ENCODE measurements at places on chromosomes 3 and 15.

DNA sequence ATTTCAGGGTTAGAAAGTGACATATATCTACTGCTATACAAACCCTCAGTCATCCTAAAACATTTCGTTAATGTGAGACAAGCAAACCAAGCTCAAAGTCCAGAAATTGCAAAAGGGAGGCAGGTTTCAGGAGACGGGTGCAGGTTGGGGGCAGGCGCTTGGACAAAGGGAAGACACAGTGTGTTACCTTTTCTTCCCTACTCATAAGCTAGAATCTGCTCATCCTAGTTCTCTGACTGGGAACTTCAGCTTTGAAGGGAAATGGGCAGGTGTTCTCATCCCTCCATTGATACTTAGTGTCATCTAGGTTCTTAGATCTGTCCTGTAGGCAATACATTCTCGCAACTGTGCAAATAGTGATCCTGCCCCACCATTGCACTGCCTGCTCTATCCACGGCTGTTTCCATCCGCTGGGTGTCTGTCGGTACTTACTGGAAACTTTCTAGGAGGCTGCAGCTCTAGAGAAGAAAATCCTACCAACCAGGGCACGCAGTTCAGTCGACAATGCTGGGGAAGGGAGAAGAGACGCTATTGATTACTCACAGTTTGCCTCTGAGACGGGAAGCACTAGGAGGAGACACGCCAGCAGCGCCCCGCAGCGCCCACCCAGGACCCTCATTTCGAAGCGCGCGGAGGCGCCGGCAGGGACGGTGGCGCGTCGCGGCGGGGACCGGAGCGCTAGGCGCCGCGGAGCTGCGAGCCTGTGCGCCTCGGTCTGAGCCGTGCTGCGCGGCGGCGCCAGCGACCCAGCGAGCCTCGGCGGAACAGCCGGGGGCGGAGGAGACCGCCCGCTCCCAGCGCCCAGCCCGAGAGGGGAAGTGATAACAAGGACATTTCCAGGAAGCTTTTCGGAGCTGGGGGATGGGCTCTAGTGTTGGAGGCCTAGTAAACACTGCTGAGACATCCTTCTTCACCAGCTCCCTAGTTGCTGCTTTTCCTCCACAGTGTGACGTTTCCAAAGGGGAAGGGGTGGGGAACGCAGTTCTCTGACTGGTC is at the start of gene PROS1:
TSS of gene PROS1 (minus strand) at position 766 of the 996 bp plus-strand sequence. CDS start at position 619, 147 bp downstream.
- DNase-seq = peak; percentile 79

GRCh38 chr3:64908251-64908685 is 220.5 kb upstream of the ADAMTS9 start:
- DNase-seq = no peak

- no peak for DNase-seq
Measured at GRCh38 chr3:180961087-180961486, 28.4 kb downstream of the DNAJC19 start.

DNA sequence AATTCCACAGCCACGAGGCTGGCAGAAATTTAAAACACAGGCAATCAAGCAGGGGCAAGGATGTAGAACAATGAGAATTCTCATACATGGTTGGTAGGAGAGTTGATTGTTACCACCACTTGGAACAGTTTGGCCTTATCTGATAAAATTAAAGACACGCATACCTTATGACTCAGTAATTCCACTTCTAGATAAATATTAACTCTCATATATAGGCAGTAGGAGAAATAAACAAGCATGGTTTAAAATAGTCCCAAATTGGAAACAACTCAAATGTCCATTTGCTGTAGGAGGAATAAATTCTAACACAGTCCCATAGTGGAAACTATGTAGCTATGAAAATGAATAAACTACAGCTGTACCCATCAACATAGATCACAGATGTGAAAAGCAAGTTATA is 42.3 kb upstream of the USP3 start:
- DNase-seq = peak; percentile 87

DNA sequence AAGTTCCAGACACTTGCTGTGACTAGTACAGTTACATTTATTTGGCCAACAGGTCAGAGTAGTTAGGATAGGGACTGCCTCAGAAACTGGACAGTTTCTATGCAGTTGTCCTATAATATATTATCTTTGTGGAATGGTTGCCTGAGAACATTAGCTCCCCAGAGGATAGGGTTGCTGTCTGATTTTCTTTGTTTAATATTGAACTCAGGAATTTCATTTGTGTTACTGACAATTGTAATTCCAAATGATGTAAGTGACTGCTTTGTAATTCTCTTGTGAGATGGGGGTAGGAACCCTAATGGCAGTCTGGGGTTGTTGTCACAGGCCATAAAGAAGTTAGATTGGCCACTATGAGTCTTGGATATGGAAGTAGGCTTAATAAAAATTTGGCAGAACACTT is 2.2 kb downstream of the NXPE3 start:
- peak; percentile 6 for DNase-seq

DNA sequence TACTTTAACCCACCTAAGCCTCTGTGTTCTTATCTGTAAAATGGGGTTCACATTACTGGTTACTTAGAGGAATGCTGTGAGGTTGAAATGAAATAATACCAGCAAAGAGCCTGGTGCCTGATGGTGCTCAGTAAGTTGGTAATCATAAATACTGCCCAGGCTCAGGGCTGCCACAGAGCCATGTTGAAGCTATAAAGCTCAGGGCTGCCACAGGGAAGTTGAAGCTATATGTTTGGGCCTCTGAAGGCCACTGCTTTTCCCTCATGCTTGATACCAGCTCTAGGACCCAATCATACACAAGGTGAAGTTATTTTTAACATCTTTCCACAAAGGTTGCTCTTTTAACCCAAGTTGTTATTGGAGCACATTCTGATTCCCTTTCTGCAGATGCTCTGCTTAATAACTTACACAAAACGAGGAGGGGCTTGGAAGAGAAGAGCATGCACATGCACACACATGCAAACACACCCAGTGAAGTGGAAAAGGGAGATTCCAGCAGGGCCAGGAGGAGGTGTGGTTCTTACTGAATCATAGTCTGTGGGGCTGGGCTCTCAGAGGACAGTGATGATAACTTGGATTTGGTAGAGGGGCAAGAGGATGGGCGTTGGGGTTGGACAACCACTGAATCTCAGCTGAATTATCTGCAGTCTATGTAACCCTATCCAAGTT is 17.4 kb downstream of the PARP14 start:
- DNase-seq = no peak

GRCh38 chr3:47877290-47877689 is 74.4 kb downstream of the DHX30 start:
- peak; percentile 45 for DNase-seq

- no peak for DNase-seq
Measured at GRCh38 chr3:128624526-128625138, 26.0 kb downstream of the RPN1 start.

GRCh38 chr3:66480666-66481065 is 20.2 kb downstream of the LRIG1 start:
- DNase-seq = peak; percentile 77

DNA sequence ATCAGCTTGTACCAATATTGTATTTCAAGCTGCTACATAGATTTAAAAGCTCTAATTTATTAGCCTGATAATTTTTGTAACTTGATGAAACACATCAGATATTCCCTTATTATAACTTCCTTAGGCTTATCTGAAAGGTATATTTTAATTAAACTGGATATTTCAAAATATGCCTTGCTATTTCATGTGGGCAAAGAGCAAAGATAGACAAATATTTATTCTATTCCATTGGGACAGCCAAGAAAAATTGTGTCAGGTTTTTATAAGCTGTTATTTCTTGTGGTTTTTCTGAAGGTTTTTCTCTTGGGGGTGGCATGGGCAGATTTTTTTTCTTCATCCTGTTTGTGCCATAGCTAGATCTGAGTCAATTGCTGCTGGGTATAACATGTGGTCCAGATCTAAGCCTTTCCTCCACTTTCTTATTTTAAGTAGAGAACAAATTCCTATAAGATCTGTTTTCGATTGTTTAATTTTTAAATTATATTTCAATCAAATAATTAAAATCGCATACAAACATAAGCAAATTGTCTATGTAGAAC is 249.5 kb downstream of the NAALADL2 start:
- peak; percentile 30 for DNase-seq

GRCh38 chr3:69999140-70000027 is at the start of gene SAMMSON:
SAMMSON (plus strand) TSS chr3:69999733.
- peak; percentile 69 for DNase-seq

GRCh38 chr15:66498501-66499386 is 1.2 kb upstream of the SNAPC5 start:
- peak; percentile 50 for DNase-seq

DNA sequence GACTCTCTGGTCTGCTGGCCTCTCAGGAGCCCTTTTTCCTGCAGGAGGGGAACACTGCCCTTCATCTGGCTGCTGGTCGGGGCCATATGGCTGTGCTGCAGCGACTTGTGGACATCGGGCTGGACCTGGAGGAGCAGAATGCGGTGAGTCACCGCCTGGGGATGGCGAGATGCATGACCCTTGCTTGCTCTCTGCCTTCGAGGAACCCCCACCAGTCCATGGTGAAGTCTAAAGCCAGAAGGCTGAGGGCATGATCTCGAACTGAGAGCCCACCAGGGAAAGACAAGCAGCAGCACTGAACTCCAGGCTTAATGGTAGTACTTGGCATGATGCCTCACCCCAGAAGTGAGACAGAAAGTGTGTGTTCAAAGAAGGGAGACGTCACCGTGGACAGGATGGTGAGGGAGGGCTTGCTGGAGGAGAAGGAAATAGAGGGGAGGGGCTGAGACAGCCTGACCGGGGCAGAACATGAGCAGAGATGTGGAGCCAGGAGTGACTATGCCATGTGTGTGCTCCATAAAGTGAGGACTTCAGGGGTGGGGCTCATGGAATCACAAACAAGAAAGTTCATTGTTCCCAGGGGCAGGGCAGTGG is 19.2 kb downstream of the ANKDD1A start:
- DNase-seq = peak; percentile 74

GRCh38 chr3:102441832-102442231 is 7.0 kb downstream of the ZPLD1 start:
- peak; percentile 7 for DNase-seq

GRCh38 chr3:182122779-182123178 is 411.1 kb downstream of the SOX2 start:
- no peak for DNase-seq

DNA sequence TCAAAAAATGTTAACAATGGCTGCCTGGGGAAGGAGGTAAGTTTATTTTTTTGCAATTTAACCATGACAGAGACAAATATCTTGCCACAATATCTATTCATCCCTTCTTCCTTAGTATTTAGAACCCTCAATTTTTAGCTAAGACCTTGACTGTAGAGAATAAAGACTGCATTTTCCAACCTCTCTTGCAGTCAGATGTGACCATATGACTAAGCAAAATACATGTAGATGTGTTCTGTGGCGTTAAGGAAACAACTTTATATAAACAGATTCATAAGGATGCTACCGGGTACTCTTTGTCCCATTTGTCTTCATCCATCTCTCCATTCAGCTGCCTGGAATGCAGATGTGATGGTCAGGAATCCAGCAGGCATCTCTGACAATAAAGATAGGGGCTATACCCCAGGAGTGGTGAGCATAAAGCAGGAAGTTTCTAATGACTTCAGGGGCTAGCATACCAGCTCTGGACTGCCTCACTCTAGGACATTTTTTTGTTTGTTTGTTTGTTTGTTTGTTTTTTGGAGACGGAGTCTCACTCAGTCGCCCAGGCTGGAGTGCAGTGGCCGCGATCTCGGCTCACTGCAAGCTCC is 41.1 kb downstream of the LHFPL4 start:
- no peak for DNase-seq

GRCh38 chr3:184368586-184369183 is 7.2 kb downstream of the POLR2H start:
- peak; percentile 88 for DNase-seq

DNA sequence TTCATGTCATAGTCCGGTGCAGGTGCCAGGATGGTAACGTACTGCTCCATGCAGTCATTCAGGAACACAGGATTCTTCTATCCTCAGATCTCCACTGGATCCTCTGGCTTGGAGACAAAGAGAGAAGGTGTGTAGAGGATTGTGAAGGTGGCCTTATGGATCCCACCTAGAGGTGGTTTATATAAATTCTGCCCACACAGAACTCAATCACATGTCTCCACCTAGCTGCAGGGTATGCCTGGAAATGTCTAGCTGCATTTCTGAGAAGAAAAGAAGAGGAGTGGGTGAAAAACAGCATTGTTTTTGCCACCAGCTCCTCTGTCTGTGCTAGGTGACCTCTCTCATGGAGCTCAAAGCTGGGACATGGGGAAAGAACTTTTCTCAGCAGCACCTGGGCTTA is 478.7 kb downstream of the PDCD6IP start:
- DNase-seq = no peak

DNA sequence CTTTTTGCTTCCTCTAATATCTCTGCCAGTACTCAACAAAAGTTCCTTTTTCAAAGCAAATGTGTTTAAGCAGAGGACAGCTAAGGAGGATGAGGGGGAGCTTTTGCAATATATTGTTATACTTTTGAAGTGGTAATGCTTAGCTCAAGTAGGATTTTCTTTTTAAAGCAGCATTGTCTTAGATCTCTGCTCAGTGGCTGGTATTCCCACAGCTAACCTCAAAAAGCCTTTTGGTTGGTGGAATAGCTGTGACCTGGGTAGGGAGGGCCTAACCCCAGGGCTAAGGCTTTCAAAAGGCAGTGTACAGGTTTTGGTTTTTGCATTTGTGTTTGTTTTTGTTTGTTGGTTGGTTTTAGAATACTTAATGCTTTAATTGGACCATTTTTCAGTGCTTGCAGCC is 76.1 kb downstream of the UBP1 start:
- no peak for DNase-seq

DNA sequence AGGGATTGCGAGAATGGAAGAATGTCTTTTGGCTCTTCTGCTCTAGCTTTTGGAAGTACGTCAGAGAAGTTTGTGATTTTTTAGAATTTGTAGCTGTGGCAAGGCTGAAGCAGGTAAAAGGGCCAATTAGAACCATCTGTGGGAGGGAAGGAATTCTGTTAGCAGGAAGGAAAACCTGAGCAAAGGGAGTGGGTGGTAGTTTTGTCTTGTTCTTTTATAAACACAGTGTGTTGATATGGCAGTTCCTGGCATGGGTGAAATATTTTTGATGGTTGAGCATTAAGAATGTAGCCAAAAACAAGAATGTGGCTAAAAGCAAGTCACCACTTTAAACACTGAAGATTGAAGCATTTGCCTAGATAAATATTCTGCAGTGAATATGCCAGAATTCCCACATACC is 23.8 kb downstream of the DAG1 start:
- DNase-seq = peak; percentile 32

GRCh38 chr15:38436993-38437392 is 16.9 kb upstream of the FAM98B start:
- DNase-seq = no peak

GRCh38 chr3:100108464-100109079 is 5.7 kb downstream of the FILIP1L start:
- no peak for DNase-seq

- DNase-seq = no peak
Measured at GRCh38 chr15:32987067-32987466, 207.4 kb downstream of the FMN1 start.
